ENCODE measurements at places on chromosomes 1 and 21. TPM values are rescaled to one million over a fixed set of nuclear protein-coding genes. Genes with fewer than 3 reads are reported as not detected.

- no peak for DNase-seq
Observed at GRCh38 chr1:186152620-186153239, 222.3 kb downstream of the TPR start.

DNA sequence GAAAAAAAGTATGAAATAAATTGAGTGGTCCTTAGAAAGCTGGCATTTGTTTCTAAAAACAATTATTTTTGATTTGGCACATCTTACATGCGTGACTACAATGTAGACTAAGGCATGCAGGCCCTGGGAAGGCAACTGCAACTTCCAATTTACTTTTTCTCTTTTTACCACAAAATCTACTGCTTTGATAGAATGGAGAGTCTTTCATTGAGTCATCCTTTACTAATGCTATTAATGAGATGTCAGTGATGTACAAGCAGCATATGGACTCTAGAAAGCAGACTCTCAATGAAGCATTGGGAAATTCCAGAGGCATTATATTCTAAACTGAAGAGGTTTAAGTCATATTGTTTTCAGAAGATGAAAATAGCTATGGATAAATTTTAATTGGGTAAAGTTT is 29.6 kb upstream of the PRRX1 start:
- no peak for DNase-seq

SPRR2F gene
- not detected for total RNA-seq

DNA sequence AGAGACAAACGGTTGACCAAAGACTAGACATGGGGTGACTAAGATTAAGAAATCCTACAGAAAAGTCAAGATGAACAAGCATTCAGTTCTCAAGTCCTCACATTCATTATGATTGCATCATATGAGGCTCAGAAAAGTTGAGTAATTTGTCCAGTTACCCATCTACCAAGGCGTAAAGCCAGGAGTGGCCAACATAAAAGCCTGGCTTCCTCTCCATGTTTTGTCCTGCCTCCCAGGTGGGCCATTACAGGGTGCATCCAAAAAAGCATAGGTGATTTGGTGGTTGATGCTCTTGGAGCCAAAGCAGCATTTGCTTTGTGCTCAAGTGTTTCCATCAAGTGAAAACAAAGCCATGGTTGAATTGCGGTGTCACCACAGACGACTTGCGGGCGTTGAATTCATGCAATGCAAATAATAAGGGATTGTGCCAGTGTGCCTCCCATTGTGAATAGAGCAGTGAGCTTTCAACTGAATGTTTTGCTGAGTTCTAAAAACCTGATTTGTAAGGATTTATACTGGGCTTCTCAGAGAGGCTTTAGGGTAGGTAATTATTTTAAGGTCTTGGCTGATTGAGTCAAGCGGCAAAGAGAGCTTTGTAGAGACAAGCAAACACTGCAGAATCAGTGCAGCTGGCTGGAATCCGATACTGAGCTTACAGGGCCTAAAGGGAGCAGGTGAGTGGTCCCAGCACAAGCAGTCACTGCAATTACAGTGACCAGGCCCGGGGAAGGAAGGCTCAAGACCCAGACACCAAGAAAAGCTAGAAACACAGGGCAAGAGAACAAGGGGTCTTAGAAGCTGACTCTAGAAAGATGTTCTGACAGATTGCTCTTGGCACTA is 54.1 kb downstream of the KCNJ15 start:
- no peak for DNase-seq

- DNase-seq, result no peak
Observed at GRCh38 chr1:185376840-185377635, 60.0 kb upstream of the IVNS1ABP start.

- peak; percentile 98 for DNase-seq
Observed at GRCh38 chr1:207751790-207752455, at the start of gene CD46. Gene CD46 (plus strand): TSS chr1:207752054. CDS start chr1:207752213, 159 bp downstream.

GRCh38 chr1:156497078-156497742 is 3.4 kb downstream of the MEF2D start:
- peak; percentile 35 for DNase-seq

TNFSF4 gene
- 2.3 TPM for total RNA-seq

DNA sequence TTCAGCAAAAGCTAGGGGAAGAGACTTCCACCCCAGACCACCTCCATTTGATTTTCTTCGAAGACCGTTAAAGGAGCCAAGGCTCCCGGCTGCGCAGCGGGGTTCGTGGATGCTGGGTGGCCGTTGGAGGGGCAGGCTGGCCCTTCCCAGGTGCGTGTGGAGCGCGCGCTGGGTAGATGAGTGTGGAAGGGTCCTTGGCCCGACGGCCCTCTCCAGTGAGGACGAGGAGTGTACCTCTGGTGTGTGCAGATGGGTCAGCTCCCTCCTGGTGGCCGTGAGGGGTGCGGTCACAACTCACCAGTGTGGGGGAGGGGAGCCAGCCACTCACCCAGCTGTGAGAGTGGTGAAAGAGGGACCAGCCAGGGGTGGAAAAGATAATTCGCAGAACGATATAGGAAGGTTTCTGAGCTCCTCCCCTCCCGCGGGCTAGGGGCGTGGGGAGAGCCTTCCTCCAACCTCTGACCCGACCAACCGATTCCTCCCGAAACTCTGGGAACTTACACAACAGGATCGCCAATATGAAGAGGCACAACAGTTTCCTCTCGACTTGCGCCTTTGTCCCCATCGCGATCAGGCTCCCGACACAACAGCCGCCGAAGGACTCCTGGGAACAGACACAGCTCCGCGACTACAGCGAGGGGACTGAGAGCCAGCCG is at the start of gene F11R:
F11R (minus strand) TSS at position 644 of the 656 bp plus-strand sequence; CDS start at position 565, 79 bp downstream.
- peak; percentile 55 for DNase-seq

DNA sequence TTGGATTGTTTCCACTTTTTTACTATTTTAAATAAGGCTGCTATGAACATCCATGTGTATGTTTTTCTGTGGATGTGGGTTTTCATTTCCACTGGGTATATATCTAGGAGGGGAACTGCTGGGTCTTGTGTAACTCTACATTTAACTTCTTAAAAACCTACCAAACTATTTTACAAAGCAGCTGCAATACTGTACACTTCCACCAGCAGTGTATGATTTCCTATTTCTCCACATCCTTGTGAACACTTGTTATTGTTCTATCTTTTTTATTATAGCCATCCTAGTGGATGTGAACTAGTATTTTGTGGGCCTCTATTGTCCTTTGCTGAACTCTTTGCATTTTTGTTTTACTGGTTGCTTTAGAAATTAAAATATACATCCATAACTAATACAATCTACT is 33.4 kb downstream of the DIPK1A start:
- DNase-seq, result no peak
